ENCODE measurements at places on chromosomes 3 and 15.

DNA sequence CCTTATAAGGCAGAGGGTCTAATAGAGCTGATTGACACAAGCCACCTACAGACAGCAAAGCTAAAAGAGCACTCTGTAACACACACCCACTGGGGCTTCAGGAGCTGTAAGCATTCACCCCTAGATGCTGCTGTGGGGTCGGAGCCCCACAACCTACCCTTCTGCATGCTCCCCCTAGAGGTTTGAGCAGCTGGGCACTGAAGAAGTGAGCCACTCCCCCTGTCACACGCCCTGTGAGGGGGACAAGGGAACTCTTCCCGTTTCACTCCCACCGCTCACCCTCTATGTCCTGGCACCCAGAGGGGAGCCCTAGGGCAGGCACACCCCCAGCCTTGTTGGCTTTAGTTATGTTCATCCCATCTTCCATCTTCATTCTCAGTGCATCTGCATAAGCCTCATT is 9.4 kb upstream of the CSTA start:
- no peak for DNase-seq

- no peak for DNase-seq
Measured at GRCh38 chr3:14768881-14769280, 49.9 kb upstream of the FGD5 start.

DNA sequence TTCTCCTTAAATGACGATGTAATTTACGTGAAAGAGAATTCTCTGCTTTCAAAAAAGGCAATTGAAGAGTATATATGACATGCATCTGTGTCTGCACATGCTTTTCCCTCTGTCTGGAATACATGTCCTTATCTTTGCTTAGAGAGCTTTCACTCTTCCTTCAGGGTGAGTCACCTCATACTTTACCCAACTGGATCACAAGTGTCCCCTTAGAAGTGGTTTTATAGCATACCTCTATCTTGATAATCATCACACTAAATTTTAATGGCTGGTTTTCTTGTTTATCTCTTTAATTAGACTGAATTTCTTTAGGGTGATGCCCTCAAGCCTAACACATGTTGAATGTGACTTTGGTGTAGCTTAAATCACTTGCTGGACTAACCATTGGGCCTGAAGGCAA is 178.9 kb downstream of the SV2B start:
- no peak for DNase-seq

DNA sequence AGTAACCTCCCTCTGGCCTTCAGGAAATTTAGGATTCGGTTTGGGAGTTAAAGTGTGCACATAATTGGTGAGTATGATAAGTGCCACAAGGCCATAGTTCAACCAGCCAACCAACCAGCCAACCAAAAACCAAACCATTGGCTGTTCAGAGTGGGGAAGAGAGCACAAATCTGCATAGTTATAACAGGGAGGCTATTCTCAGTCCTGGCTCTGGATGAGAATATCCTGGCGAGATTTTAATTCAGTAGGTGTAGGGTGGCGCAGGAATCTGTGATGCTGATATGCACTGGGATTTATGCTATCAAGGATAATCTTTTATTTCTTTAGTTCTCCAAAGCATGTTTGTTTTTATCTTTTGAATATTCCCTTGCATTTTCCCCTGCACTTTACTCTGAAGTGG is 49.1 kb downstream of the AKAP13 start:
- DNase-seq, result no peak

DNA sequence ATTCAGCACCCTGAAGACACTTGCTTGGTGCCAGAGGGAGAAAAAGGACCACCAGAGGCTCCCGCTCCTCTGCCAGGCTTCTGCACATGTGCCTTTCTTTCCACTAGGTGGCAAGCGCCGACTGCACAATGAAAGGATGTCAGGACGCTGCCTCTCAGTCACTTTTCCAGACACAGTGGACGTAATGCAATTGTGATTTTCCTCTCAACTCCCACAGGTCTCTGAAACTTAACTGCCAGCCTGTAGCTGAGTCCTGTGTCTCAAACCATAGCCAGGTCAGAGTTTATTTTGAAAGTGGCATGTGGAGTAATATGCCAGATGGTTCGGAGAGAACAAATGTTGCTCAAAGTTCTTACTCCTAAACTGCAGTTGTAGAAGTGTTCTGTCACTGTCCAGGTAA is 162.9 kb downstream of the ITPR1 start:
- DNase-seq, result no peak

- DNase-seq, result no peak
Measured at GRCh38 chr3:183811638-183812037, 13.7 kb downstream of the MAP6D1 start.

GRCh38 chr15:99295840-99296239 is 44.6 kb downstream of the LRRC28 start:
- no peak for DNase-seq

GRCh38 chr3:59318881-59319280 is 269.1 kb upstream of the CFAP20DC start:
- no peak for DNase-seq

DNA sequence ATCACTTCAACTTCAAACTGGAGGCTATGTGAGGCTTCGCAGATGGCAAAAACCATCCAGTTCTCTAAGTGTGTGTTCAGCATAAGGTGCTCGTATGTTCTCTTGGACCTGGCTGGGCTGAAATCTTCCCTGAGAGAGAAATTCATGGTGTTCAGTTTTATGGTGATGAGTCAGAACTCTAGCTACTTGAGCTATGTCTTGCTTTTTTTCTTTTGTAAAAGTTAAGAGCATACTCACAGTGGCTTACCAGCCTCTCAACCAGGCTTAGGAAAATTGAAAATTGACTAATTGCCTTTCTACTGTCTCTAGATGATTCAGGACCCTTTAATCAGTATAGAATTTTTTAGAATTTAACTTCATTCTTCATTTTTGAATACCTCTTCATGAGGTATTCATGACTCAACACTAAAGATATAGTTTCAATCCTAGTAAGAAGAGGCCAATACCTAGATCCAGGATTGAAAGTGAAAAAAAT is 617.5 kb downstream of the TBL1XR1 start:
- DNase-seq, result no peak

DNA sequence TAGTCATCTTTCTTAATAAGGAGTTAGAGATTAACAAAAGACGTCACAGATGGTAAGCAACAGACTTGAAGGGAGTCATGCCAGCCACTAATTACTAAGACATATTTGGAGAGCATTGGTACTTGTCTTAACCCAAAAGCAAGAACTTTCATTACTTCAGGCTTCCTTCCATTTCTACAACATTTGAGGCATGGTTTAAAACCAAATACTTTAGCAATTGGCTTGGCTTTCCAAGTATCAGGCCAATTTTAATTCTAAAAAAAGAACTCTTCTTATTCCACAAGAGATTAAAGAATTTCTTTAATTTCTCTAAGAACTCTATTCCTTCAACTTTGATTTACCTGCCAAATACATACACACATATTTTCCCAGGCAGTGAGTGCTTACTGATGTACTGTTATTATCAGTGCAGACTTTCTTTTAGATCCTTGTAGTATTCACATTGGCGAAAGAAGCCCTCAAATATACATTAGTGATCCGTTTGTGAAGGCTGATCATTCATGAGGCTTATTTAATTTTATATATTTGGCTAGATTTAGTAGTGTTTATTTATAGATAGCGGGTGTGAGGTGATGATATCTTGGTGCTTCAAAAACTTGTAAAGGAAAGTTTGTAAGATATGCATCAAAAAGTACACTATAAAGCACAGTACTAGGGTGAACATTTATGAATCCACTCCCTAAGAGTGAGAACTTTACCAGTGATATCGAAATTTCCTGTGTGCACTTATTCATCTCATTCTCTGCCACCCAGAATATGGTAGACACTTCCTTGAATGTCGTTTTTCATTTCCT is 229.2 kb downstream of the MFSD1 start:
- DNase-seq, result no peak

GRCh38 chr3:58646503-58646902 is 20.1 kb downstream of the FAM3D start:
- DNase-seq, result no peak

DNA sequence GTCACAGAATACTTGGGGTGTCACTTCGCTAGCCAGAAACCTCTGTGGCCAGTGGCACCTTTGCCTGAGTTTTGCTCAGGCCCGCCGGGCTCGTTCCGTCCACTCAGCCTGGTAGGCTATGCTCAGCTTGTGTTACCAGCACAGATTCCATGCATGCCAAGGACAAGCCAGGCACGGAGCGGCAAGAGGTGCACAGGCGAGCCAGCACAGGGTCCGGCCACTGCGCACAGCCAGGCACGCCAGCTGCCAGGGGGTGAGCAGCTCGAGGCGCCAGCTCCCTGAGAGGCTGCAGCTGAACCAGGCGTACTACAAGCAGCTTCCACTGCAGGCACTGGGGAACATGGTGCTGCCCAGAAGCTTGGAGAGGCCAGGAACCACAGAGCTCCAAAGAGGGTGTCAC is 14.7 kb downstream of the PCYT1A start:
- no peak for DNase-seq

All from activated naive CD4-positive, alpha-beta T cell treated with Interleukin-2 at 50 U/mL for 16 hours (primary cell).